ENCODE measurements at places on chromosomes 4 and X. TPM values are rescaled to one million over a fixed set of nuclear protein-coding genes. Genes with fewer than 3 reads are reported as not detected.

DNA sequence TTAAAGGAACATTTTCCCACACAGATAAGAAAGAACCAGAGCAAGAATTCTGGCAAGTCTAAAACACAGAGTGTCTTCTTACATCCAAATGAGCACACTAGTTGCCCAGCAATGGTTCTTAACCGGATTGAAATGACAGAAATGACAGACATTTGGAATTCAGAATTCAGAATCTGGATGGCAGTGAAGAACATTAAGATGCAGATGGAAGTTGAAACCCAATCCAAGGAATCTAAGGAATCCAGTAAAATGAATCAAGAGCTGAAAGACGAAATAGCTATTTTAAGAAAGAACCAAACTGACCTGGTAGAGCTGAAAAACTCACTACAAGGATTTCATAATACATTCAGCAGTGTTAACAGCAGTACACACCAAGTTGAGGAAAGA lies 21.5 kb downstream of the ANAPC10 start:
- no peak for DNase-seq
- no peak overlapping the region for H3K4me3 ChIP-seq
- no peaks in the 10 kb centered on the region for H3K27me3 ChIP-seq
- no peak overlapping the region for H3K27ac ChIP-seq
- peaks cover 5% of the 10 kb centered on the region for H3K36me3 ChIP-seq

AFAP1 gene
- total RNA-seq = 19.9 TPM

DNA sequence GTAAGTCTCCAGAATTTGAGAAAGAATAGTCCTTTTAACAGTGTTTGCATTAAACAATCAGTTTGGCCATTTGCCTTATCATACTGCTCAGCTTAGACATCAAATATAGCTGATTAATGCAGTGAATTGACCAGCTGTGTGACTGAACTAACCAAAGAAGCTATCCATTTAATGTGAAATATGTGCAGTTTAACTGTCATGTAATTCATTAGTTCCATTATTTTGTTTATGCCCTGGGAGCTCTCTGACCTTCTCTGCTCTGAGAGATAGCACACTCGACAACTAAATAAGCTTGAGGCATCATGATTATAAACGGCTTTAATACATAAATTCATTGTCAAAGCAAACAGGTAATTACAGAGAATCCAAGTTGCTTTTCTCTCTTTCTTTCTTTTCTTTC lies 324.3 kb upstream of the PCDH7 start:
- H3K27ac ChIP-seq = no peak overlapping the region
- no peak for DNase-seq

DNA sequence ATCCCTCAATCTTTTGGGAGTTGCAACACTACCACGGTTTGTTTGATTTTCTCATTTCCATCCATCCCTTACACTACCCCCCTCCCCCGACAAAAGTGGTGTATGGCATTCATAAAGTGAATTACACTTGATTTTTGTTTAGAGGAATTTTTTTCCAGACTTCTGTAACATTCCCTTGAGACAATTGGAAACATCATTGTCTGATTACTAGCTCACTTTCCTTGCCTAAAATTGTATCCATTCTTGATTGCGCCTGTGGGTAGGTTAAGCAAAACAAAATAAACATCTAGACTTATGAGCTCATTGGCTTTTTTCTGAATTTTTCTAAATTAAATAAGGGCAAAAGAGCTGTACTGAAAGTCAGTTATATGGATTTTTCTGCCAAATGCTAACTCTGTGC lies 3.5 kb downstream of the GPC3 start:
- no peak overlapping the region for H3K4me3 ChIP-seq
- peaks cover 3% of the 10 kb centered on the region for H3K27me3 ChIP-seq
- DNase-seq = no peak
- H3K4me1 ChIP-seq = no peaks in the 10 kb centered on the region
- no peaks in the 10 kb centered on the region for H3K36me3 ChIP-seq

DNA sequence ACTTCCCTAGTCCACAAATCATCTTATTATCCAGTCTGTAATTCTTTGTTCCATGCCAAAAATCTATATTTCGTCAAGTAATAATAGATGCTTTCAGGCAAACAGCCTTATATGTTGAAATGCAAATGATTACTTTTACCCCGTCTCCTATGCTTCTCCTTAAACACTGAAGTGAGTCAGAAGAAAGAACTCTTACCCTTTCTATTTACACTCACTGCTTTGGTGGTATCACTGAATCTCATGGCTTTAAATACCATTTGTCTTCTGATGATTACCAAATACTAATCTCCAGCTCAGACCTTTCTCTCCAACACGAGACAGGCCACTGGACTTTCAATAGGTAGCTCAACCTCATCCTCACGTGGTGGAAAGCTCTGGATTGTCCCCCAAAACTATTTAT lies 558.1 kb downstream of the IL1RAPL1 start:
- H3K27me3 ChIP-seq = no peaks in the 10 kb centered on the region
- DNase-seq = no peak
- H3K4me3 ChIP-seq = no peak overlapping the region
- H3K27ac ChIP-seq = no peak overlapping the region
- H3K36me3 ChIP-seq = no peaks in the 10 kb centered on the region

GRCh38 chr4:86356425-86357210 lies 3.2 kb downstream of the MAPK10 start:
- DNase-seq = no peak
- H3K4me1 ChIP-seq = no peaks in the 10 kb centered on the region
- no peaks in the 10 kb centered on the region for H3K27me3 ChIP-seq

EPHA5 gene
- total RNA-seq = not detected

DNA sequence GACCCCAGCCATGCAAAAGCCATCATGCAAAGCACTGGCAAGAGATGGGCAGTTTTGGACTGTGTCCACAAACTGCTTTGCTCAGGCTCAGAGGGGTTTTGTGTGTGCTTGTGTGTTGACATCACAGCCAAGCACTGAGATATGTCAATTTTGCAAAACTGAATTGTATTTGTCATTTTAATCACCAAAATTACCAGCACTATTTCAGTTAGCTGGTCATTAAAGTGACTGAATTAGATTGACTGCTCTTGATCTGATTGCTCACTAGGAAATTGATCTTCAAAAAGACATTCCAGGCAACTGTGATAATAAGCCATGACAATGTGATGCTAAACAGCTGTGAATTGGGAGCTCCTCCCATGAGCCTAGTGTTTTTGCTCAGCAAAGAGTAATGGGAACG lies 337.3 kb upstream of the GNPDA2 start:
- no peaks in the 10 kb centered on the region for H3K36me3 ChIP-seq
- H3K27ac ChIP-seq = no peak overlapping the region
- DNase-seq = no peak
- no peaks in the 10 kb centered on the region for H3K4me1 ChIP-seq
- H3K27me3 ChIP-seq = no peaks in the 10 kb centered on the region

- peaks cover 20% of the 10 kb centered on the region for H3K36me3 ChIP-seq
- peaks cover 12% of the 10 kb centered on the region for H3K4me1 ChIP-seq
- no peak overlapping the region for H3K27ac ChIP-seq
- no peak for DNase-seq
Observed at GRCh38 chrX:48927123-48927522, 8.3 kb upstream of the PIM2 start.

GRCh38 chr4:168677063-168677462 lies 180.2 kb downstream of the PALLD start:
- no peak overlapping the region for H3K27ac ChIP-seq
- no peaks in the 10 kb centered on the region for H3K36me3 ChIP-seq
- no peak overlapping the region for H3K4me3 ChIP-seq
- no peaks in the 10 kb centered on the region for H3K27me3 ChIP-seq

DNA sequence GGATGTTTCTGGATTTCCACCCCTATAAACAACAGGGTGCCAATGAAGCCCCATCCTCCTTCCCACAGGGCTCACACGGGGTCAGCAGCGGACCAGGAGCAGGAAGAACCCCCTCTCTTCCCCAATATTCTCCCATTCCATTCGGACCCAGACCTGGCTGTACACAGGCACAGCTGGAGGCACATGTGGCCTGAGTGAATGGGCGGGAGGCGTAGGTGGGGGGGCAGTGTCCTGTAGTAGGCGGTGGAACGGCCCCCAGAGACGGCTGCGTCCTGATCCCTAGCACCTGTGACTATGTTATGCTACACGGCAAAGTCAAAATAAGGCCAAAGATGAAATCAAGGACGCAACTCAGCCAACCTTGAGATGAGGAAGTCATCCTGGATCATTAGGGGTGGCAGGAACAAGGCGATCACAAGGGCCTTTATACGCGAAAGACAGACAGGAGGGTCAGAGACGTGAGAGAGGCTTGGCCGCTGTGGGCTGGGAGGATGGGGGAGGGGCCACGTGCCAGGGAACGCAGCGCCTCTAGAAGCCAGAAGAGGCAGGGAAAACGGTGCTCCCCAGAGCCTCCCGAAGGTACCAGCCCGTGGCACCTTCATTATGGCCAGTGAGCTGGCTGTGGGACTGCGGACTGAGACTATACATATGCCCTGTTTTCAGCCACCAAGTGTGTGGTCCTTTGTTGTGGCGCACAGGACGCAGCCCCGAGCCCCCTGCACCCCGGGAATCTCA lies 75.6 kb downstream of the WFS1 start:
- H3K4me1 ChIP-seq = no peaks in the 10 kb centered on the region
- H3K27ac ChIP-seq = no peak overlapping the region
- H3K27me3 ChIP-seq = no peaks in the 10 kb centered on the region
- H3K36me3 ChIP-seq = no peaks in the 10 kb centered on the region
- H3K4me3 ChIP-seq = no peak overlapping the region

DNA sequence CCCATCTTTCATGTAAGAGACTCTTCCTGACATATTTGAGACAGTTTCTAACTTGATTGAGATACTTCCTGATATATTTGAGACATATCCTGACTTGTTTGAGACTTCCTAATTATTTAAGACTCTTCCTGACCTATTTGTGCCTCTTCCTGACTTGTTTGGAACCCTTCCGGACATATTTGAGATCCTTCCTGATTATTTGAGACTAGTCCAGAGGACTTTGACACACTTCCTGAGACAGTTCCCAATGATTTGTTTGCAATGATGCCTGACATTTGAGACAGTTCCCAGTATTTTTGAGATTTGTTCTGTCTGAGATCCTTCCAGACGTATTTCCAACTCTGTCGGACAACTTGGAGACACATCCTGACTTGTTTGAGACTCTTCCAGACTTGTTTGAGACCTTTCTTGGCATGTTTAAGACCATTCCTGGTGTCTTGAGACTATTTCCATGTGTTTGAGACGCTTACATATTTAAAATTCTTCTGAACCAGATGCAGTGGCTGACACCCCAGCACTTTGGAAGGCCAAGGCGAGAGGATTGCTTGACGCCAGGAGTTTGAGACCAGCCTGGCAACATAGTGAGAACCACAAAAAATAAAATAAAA lies 118.9 kb upstream of the USP9X start:
- DNase-seq = no peak
- H3K27me3 ChIP-seq = no peaks in the 10 kb centered on the region
- H3K4me1 ChIP-seq = no peaks in the 10 kb centered on the region

DNA sequence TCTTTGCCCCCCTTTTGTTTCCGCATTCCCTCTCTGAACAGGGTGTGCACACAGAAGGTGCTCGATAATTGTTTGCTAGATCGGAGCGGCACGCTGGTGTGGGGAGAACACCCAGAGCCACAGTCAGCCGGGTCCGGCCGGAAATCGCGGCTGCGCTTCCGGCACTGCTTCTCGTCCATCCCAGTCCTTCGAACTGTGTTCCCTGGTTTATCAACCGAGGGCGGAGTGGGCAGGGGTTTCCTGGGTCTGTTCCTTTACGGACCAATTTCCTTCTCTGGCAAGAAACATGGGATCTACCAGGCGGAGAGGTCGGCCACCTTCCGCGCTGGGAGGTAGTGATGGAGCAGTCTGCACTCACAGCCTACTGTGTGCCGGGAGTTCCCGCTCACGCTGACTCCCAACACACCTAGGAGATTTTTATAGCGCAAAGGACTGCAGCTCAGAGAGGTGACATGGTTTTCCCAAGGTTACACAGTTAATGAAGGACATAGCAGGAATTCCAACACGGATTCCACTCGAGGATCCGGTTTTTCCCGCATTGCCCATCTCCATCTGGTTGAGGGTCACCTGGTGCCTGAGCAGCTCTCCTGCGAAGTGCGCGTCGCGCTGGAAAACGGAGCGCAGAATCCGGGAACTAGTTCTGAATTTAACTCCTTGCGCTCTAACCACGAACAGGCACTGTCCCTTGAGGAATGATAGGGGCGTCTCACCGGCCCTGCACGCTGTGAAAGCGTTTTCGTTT lies 6.8 kb downstream of the MSX1 start:
- no peak for DNase-seq
- H3K4me3 ChIP-seq = no peak overlapping the region
- H3K4me1 ChIP-seq = no peaks in the 10 kb centered on the region
- peaks cover 56% of the 10 kb centered on the region for H3K27me3 ChIP-seq
- no peaks in the 10 kb centered on the region for H3K36me3 ChIP-seq

CDKL2 gene
- 0.37 TPM for total RNA-seq

- no peak for DNase-seq
- no peaks in the 10 kb centered on the region for H3K36me3 ChIP-seq
- H3K27ac ChIP-seq = no peak overlapping the region
- H3K27me3 ChIP-seq = no peaks in the 10 kb centered on the region
- no peak overlapping the region for H3K4me3 ChIP-seq
Observed at GRCh38 chr4:1090036-1090435, 23.3 kb downstream of the RNF212 start.

DNA sequence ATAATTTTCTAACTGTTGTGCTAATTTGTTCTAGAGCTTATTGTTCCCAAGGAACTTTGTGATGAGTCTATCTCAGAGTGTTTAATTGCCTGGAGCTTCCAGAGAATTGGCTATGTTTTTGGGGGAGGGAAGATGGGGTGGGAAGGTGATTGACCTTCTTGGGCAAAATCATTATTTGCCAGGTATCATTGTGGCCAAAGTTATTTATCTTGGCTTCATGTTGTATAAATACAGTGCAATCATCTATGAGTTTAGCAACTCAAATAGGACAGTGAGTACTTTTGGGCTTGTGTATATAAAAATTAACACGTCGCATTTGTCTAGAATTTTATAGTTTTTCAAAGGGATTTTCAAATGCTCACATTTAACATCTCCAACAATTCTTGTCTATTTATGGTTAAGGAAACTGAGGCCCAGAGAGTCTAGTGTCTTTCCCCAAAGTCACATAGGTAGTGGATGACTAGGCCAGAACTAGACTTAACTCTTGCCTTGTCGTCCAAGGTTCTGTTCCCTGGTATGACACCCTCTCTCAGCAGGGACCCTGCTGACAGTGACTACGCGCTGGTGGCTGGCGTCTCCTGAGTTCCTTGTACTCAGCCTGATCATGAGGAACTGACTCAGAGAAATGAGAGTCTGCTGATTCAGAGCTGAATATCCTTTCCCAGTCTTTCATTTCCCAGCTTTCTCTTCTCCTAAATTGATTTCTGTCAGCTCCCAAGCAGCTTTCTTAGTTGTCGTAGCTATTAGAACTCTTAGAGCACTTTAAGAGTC lies 27.7 kb downstream of the FNIP2 start:
- no peak overlapping the region for H3K4me3 ChIP-seq
- no peaks in the 10 kb centered on the region for H3K36me3 ChIP-seq
- no peak overlapping the region for H3K27ac ChIP-seq
- H3K27me3 ChIP-seq = no peaks in the 10 kb centered on the region
- DNase-seq = no peak
- no peaks in the 10 kb centered on the region for H3K4me1 ChIP-seq

DNA sequence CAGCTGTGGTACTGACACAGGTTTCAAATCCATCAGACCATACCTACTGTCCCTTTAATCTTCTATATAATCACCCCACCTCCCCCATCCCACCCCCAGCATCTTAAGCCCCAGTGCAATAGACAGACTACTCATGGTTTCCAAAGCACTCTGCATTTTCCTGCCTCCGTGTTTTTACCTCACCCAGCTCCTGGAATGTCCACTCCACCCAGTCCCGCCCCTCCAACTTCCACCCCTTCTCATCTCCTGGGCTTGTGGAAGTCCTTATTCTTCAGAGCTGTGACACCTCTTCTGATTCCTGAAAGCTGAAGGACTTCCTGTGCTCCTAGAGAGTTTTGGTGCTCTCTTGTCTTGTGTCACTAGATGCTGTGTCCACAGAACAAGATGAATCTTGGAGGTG lies 94.3 kb downstream of the EFNB1 start:
- no peak overlapping the region for H3K27ac ChIP-seq
- no peak for DNase-seq
- H3K36me3 ChIP-seq = no peaks in the 10 kb centered on the region
- no peaks in the 10 kb centered on the region for H3K4me1 ChIP-seq

All from CD8-positive, alpha-beta memory T cell (primary cell).